ENCODE measurements at places on chromosomes 12 and 14.

DNA sequence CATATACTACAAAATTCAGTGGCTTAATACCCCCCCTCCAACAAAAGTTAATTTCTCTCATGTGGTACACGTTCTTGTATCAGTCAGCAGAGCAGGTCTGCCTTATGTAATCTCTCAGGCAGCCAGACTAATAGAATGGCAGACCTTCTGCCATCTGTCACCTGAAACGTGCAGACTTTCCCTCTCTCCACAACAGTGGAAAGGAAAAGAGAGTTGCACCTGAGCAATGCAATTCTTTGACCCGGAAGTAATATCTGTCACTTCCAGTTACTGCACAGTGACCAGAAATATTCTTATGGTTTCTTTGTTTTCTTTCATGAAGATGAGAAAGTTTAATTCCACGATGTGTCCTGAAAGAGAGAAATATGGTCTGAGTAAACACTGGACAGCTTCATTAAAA, 14.4 kb downstream of the KERA start:
- DNase-seq, result no peak

GRCh38 chr12:130636370-130636769, 79.7 kb downstream of the RIMBP2 start:
- DNase-seq, result no peak

GRCh38 chr12:39627914-39628313, 8.3 kb upstream of the ABCD2 start:
- no peak for DNase-seq

GRCh38 chr14:93997916-93998870, 1.1 kb downstream of the CCDC197 start:
- peak; percentile 44 for DNase-seq

DNA sequence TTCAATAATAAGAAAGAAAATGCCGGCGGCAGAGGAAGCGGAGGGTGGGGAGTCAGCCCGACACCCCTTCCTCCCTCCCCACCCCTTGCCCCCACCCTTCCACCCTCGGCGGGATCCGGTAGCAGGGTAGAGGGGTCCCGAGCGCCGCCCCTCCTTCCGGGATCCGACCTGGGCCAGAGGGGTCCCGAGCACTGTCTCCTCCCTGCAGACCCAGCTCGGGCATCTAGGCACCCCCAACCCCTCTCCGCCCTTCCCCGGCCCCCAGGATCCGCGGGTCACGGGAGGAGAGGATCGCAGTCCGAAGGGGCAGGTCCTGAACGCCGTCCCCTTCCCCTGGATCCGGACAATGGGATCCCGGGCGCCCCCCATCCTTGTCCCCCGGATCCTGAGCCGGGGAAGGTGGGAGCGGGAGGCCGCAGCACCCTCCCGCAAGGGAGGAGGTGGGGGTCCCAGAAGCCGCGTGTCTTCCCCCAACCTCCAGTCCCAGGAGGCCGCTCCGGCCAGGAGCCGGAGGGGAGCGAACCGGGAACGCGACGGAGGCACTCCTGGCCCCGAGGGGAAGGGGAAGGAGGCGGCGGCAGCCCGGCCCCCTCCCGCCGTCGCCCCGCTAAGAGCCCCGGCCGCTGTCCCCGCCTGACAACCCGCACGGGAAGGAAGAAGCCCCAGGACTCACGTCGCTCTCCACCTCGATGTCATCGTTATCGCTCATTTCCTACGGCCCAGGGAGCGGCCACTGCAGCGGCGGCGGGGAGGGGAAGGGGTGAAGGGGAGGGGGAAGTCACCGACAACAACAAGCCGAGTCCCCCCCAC, 481 bp downstream of the MAX start:
- peak; percentile 69 for DNase-seq

DNA sequence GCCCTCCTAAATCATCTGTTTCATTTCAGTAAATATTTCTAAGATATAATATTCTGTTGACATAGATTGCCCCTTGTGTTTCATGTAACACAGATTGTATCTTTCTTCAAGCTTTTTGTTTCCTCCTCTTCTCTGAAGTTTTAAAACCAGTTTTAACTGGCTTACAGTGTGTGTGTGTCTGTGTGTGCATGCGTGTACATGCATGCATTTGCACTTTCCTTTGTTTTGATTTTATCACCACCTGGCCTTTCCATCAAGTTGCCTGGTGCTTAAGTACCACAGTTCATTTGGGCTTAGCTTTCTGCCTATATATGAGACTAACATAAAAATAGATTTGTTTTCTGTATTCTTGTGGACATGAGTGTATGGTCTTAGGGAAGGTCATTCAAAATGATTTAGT, 31.9 kb downstream of the ETNK1 start:
- no peak for DNase-seq

DNA sequence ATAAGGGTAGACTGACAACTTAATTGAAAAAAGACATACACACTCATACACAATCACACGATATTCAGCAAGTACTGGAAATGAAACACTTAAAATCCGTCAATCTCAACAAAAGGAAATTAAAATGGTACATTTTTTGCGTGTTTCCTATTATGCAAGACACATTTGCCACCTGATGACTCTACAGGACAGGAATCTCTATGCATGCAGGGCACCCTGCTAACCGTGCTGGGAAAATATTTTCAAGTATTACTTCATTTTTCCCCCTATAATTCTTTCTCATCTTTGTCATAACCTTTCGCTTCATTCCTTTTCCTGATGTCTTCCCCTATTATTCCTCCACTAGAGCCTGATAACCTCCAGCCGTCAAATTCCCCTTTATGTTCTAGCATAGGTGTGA, 150.2 kb downstream of the TMEM132D start:
- DNase-seq, result no peak

GRCh38 chr12:118354903-118355302, 17.8 kb downstream of the TAOK3 start:
- no peak for DNase-seq

- no peak for DNase-seq
These were observed 33.9 kb downstream of the ACTN1 start for GRCh38 chr14:68945190-68945584.

DNA sequence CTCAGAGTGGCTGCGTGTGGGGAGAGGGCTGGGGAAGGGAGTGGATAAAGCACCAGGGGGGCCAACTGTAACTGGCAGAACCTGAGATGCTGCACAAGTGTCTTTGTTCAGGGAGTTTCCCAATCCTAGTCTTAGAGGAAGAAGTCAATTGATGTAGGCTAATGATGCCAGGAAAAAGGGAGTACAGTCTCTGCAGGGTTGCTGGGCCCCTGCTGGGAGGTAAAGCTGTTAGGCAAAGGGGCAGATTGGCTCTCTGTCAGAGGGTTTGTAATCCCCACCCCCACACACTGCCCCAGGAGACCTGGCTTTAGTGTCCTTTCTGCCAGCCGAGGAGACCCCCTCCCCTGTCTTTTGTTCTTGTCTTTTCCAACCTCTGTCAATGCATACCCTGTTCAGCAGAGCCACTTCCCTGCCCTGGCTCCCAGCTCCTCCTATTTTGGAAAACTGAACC, 178.4 kb downstream of the KCNA5 start:
- no peak for DNase-seq

DNA sequence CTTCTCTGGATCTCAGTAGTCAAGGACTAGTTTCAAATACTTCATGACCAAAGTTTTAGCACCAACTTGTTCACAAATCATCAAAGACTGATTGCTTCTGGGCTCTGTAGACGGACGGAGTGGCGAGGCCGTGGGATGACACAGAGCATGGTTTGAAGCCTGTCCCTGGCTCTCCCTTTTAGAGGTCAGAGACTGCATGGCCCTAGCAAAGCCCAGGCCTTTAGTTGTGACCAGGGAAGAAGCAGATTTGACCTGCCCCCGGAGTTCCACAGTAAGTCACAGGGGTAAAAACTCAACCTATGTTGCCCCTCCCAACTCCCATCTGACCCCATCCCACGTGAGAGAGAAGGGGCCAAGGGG, 90.4 kb downstream of the SYNE3 start:
- no peak for DNase-seq

GRCh38 chr12:52044292-52044983, 6.8 kb upstream of the NR4A1 start:
- DNase-seq, result no peak

DNA sequence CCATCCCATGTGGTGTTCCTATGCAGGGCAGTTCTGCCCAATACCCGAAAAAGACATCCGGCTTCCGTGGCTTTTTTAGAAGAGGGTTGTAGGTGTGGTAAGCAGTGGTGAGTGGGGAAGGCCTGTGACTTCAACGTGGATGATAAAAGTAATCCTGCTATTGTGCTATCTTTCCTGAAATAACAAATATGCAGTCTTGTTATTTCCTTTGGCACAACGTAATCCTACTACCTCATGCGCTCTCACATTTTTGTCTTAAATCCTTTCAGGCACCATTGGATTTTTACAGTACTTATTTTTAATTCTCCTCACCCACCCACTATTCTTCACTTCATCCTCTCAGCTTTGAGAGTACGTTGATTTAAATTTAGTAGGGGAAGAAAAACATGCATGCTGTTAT, 96.8 kb downstream of the IPO8 start:
- no peak for DNase-seq

GRCh38 chr12:105721051-105721825, 390.7 kb downstream of the C12orf75 start:
- no peak for DNase-seq

DNA sequence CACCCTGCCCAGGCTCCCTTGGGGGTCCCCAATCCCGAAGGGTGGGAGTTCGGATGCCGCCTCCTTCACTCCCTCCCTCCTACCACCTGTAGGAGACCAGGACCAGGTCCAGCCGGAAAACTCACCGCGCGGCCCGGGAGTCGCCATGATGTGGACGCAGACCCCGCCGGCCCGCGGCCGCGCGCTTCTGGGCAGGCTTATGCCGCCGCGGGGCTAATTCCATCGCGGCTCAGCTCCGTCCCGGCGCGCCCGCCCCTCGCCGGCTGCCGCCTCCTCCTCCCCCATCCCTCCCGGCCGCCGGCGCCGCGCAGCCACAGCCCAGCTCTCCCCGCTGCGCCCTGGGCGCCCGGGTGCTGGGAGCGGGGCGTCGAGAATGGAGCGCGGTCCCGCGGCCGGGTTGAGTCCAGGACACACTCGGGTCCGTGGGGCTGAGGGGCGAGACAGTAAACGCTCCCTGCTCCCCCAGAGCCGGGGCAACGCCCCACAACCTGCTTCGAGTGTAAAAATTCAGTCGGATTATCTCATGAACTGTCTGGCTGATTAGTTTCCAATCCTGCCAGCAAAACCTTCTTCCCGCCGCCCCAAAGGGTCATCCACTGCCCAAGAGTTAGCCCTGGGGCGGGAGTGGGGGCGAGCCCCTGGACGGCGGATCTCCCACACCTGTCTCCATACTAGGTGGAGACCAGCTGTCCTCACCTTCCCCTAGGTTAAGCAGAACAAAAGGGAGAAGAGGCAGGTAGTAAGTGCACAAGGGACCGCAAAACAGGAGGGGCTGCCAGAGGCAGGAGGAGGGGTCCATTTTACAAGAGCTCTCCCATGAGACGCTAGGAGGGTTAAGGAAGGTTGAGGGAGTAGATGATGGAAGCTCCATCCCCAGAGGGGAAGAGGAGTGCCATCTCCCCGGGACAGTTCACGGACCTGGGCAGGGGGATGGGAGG, at the start of gene ANO2:
TSS of gene ANO2 (minus strand) at position 189 of the 938 bp plus-strand sequence. CDS start at position 147, 42 bp downstream.
- DNase-seq, result no peak

GRCh38 chr14:21509432-21510143, 1.6 kb downstream of the METTL3 start:
- no peak for DNase-seq

- DNase-seq, result no peak
These were observed 54.5 kb downstream of the C12orf75 start for GRCh38 chr12:105384916-105385535.

- no peak for DNase-seq
These were observed 69.6 kb downstream of the NT5DC3 start for GRCh38 chr12:103771466-103771865.

GRCh38 chr14:36619131-36619530, 36.7 kb upstream of the NKX2-8 start:
- DNase-seq, result no peak

DNA sequence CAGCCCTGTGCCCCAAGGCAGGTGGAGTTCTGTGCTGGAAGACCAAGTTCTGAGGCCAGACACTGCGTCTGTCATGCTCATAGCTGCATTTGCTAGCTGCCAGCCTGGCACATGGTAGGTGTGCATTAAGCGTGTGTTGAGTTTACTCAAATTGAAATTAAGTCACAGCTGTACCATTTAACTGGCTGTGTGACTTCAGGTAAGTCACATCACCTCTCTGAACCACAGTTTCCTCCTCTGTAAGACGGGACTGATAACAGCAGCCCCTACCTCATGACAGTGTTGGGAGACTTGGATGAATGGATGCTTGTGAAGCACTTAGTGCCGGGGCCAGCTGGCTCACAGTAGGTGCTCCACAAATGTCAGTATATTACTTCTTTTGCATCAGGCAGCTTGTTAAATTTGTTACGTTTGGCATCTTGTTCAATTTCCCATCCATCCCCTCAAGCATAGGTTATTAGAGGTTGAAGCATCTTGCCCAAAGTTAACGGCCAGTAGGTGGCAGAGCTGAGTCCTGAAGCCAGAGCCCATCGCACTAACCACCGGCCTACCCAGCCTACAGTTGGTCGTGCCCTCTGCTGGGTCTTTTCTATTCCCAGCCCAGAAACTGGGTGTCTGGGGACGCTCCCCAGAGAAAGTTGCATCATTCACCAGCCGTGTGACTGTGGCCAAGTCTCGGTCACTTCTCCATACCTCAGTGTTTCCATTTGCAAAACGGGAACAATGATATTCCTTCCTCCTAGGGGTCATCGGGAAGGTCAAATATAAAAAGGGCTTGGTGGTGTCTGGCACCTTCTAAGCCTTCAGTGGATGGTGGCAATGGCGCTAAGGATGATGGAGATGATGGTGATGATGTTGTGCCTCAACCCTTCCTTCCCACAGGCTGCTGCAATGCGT, 4.5 kb downstream of the DAO start:
- no peak for DNase-seq

DNA sequence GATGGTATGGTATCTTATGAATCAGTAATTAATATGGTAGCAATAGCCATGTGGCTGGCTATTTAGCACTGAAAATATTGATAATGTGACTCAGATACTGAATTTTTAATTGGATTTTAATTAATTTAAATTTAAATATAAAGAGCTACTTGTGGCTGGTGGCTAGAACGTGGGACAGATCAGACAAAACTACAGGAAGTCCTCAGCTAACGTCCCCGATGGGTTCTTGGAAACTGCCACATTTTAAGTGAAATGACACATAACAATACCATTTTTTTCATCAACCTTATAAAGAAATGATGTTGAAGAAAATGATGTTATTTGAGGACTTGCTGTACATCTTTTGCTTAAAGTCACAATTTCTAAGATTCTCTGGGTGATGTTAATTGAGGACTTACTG, 138.1 kb upstream of the FLRT2 start:
- no peak for DNase-seq

DNA sequence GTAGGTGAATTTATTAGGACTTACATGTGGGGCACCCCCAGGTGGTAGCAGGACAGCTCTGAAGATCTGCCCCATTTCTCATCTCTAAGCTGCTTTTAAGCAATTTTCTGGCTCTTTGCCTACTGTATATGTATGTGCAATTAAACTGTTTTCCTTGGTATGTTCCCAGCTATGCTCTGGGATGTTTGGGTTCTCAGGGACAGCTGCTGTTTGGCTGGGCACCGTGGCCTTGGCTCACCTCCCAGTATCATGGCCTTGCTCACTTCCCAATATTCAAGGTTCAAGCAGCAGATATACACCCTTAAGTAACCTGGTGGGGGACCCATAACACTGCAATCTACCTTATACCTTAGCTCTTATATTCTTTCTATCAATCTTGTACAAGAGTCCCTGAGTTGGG, 53.7 kb upstream of the KITLG start:
- DNase-seq, result no peak
